ENCODE measurements at places on chromosomes 16 and 17. TPM values are rescaled to one million over a fixed set of nuclear protein-coding genes. Genes with fewer than 3 reads are reported as not detected.

DNA sequence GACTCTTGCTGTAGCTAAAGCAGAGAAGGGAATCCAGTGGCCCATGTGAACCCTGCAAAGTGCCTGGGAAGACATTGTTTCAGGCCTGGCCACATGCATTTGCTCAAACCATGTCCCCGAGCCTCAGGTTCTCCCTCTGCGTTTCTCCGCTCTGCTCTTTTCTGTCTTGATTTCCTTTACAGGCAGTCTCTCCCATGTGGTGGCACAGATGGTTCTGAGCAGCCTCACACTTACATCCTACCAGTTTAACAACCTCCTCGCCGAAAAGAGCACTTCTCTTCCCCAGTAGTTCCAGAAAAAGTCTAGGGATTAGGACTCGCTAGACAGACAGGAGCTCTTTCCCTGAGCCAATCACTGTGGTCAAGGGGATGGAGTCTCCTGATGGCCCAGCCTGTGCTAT lies 28.3 kb upstream of the MYH10 start:
- DNase-seq: no peak

- DNase-seq: no peak
Observed at GRCh38 chr17:57670769-57671569, 74.1 kb downstream of the CCDC182 start.

GRCh38 chr17:58329810-58330537 lies 1.4 kb upstream of the TSPOAP1 start:
- DNase-seq: no peak

GRCh38 chr17:15233022-15233805 lies 31.9 kb downstream of the PMP22 start:
- DNase-seq: peak; percentile 46

GRCh38 chr17:7580604-7581575 lies 1.5 kb downstream of the CD68 start:
- DNase-seq: no peak

- DNase-seq: no peak
Observed at GRCh38 chr16:59168461-59169114, 434.5 kb upstream of the GOT2 start.

GRCh38 chr17:62897706-62898105 lies 68.3 kb upstream of the TANC2 start:
- no peak for DNase-seq

- peak; percentile 40 for DNase-seq
Observed at GRCh38 chr16:57530104-57530521, 6.3 kb downstream of the CCDC102A start.

DNA sequence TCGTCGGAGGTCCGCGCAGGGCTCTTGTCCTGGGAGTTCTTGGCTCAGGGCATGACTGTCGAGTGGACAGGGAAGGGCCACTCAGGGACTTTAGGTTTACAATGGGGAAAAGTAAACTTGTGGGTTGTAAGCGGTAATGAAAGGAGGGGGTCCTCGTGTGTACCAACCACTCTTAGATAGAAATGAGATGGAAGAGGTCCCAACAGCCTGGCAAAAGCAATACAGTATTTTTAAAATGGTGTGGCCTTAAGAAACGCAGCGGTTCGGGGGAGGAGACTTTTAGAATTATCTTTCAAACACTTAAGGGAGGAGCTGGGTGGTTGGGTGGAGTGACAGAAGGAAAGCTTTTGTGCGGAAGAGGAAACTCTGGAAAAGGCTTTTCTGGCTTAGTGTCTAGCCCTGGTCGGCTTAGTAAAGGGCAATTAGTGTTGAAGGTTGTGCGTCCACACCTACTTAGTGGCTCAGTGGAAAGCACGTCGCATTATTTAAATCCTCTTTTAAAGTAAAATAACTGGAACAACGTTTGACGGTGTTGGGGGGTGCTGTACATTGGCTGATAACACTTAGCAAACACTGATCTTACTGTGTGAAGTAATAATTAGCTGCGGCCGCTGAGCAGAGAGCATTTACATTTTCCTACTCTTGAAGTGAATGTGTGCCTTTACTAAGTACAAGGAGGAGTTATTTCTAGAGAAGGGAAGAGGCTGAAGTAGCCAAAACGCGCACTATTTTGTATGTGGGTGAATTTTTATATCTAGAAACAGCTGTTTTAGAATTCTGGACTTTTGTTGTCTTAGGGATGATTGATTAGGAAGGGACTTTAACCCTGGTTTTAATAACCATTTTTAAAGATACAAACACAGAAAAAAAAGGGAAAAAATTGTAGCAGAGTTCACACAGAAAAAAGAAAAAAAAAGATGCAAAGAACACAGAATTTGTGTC lies 1.0 kb downstream of the WSB1 start:
- DNase-seq: peak; percentile 87

GRCh38 chr16:52544703-52545102 lies 2.2 kb downstream of the TOX3 start:
- no peak for DNase-seq

DNA sequence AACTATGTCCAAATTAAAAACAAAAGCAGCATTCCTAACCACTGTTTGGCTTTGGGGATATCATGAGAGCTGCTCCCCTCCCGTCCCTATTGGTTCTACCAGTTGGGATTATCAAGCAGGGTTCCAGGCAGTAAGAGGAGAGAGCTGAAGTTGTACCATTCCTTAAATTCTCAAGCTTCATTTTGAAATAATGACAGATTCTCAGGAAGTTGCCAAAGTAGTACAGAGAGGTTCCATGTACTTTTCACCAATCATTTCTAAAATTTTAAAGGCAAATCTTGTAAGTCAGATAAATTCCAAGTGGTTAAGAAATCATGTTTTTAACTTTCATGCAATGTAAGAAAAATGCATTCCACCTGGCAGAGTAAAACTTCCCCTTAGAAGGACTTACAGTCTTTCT lies 36.9 kb downstream of the TEX2 start:
- no peak for DNase-seq

GRCh38 chr17:72603420-72604242 lies 482.8 kb downstream of the SOX9 start:
- peak; percentile 41 for DNase-seq

DNA sequence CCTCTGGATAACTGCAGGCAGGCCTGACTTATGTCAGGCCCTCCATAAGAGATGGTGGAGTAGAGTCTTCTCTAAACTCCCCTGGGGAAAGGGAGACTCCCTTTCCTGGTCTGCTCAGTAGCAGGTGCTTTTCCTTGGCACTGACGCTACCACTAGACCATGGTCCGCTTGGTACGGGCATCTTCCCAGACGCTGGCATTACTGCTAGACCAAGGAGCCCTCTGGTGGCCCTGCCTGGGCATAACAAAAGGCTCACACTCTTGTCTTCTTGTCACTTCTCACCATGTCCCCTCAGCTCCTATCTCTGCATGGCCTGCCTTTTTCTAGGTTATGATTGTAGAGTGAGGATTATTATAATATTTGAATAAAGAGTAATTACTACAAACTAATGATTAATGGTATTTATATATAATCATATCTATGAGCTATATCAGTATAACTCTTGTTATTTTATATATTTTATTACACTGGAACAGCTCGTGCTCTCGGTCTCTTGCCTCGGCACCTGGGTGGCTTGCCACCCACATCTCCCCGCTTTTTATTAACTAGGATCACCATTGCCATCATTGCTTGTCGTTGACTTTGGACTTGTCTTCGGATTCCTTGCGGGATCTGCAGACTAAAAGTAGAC lies 59.8 kb upstream of the ARL4D start:
- peak; percentile 84 for DNase-seq

- no peak for DNase-seq
Observed at GRCh38 chr17:38710985-38711384, 5.9 kb downstream of the MLLT6 start.

DNA sequence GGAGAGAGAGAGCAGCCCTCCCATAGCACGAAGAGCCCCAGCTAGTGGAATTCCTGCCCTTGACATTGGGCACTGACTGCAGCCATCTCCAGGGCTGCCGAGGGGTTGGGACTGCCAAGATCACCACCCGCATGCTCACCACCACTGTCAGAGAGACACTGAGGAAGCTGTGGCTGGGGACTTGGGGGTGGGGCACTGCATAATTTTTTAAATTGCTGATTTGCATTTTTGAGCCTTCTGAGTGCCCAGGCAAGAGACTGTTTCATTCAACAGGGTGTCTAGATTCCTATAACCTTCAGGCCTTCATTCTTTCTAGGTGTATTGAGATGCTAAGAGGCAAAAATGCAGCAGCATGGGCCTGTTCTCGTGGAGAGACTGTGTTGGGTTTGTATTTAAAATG lies 9.0 kb upstream of the EPX start:
- no peak for DNase-seq

GRCh38 chr16:82630688-82631087 lies 3.9 kb downstream of the CDH13 start:
- no peak for DNase-seq

DNA sequence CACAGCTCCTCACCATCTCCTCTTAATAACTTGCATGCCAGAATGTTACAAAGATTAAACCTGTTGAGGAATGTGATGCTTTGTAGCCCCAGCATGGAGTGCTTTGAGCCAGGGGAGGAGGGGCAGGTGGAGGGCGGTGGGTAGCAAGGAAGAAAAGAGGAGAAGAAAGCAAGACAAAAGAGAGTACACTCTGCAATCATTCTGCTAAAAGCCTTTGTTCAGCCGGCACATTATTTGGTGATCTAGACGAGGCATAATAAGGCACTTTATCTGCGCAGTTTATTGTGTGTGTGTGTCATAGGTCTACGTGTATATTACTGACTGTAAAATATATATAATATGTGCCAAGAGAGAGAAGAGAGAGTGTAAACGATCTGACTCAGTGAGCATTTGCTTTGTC lies 139.1 kb downstream of the SOX9 start:
- DNase-seq: no peak

GRCh38 chr17:791829-792228 lies 9.7 kb downstream of the MRM3 start:
- no peak for DNase-seq

GRCh38 chr17:78365561-78366108 lies 5.8 kb upstream of the SOCS3 start:
- DNase-seq: peak; percentile 81

DNA sequence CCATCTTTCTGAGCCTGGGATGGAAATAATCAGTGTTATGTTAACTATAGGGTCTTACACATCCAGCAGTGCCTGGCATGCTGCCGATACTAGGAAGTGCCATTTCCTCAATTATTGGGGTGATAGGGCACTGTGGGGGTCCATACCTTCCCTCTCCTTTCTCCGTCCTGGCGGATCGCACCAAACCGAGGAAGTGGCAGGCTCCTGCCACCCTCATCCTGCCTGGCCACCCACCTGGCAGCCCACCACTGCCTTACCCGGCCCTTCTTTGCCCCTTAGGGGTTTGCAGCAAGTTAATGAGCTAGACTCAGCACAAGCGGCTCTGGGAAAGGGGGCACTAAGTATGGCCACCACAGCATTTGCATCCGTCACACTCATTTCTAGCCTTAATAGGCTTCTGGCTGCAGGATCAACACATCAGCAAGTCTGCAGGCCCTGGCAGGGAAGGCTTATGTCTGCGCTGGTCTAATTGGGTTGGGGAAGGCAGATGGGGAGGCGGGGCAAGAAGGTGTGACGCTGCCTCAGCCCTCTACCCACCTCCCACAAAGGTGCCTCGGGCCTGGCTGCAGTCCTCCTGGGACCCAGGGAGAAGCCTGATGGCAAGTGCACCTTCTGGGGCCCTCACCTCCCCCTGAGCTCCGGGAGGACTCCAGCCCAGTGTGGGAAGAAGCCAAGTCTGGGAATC lies 28.6 kb downstream of the DCAKD start:
- no peak for DNase-seq

DNA sequence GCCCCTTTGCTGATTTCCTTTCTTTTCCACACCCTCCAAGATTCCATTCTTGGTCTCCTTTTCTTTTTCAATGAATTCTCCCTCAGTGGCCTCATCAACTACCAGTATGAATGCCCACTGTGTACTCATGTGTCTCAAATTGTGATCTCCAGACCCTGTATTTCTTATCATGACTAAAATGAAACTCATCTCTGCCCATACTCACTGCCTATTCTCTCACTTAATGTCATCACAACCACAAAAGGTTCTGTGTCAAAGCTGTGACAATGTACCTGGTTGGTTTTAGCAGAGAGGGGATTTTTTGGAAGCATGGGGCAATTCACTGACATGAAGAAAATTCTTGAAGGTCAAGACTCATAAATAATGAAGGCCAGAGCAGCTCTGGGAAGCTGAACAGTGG lies 11.5 kb upstream of the TBX4 start:
- no peak for DNase-seq

- DNase-seq: no peak
Observed at GRCh38 chr17:72117535-72118334, 3.1 kb upstream of the SOX9 start.

DNA sequence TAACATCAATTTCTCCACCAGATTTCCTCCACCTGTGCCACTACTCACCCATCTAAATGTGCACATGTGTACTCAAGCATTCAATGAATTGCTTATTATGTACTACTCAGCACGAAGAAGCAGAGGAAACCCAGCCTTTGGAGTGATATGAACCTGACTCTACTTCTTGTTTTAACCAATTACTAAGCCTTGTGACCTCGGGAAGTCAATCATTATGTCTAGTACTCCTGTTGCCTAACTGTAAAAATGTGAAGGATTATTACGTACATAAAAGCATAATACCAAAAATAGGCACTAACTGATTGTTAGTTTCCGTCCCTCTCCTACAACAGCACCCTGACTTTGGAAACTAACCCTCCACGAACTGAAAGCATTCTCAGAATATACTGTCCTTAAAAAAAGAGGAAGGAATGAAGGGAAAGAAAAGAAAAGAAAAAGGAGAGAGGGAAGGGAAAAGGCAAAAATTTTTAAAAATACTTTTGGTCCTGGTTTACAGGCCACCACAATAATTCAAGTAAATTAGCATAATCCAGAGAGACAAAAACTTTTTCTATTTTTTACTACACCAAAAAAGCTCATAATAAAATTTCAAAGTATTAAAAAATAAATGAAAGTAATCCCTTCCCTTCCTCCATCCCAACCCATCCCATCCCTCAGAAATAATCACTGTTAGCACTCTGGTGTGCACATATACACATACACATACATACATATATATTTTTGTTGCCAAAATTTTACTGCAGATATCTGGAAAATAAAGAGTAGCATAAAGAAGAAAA lies 53.6 kb downstream of the KANSL1 start:
- no peak for DNase-seq

NPTX1 gene
- total RNA-seq: 0.24 TPM

RTN4RL1 gene
- 0.96 TPM for total RNA-seq

EFNB3 gene
- 1.5 TPM for total RNA-seq

GP1BA gene
- total RNA-seq: not detected

EXOC3L1 gene
- total RNA-seq: 0.99 TPM

TNS4 gene
- total RNA-seq: not detected

HIGD1B gene
- not detected for total RNA-seq

CORO1A gene
- 0.21 TPM for total RNA-seq

RPRML gene
- 1.3 TPM for total RNA-seq

SOST gene
- not detected for total RNA-seq

TBCD gene
- total RNA-seq: 33.8 TPM

Data from myocyte (in vitro differentiated cells).